ENCODE measurements at places on chromosomes 5 and 9. TPM values are rescaled to one million over a fixed set of nuclear protein-coding genes. Genes with fewer than 3 reads are reported as not detected.

Gene MYMK
- total RNA-seq = not detected

Gene IGFBPL1
- 2.1 TPM for total RNA-seq

Gene WDR55
- 27.3 TPM for total RNA-seq

Gene TRMO
- total RNA-seq = 10.8 TPM

Gene PLEKHG4B
- 1.8 TPM for total RNA-seq

Gene JAKMIP2
- not detected for total RNA-seq

Gene TEX48
- not detected for total RNA-seq

Gene DAPK1
- 23.8 TPM for total RNA-seq

Gene ADAMTS2
- total RNA-seq = 0.03 TPM

Gene PIK3R1
- total RNA-seq = 7.6 TPM

Gene NOTCH1
- total RNA-seq = 11.0 TPM

Gene GRXCR2
- total RNA-seq = not detected

Gene PCDHGA9
- 0.03 TPM for total RNA-seq

Gene BRINP1
- 0.15 TPM for total RNA-seq

Gene PHYHD1
- total RNA-seq = 0.20 TPM

Gene SPEF2
- 1.8 TPM for total RNA-seq

Gene SPACA9
- 5.9 TPM for total RNA-seq

Gene ATP10B
- total RNA-seq = not detected
